ENCODE measurements at places on chromosomes 16 and 17. TPM values are rescaled to one million over a fixed set of nuclear protein-coding genes. Genes with fewer than 3 reads are reported as not detected.

DNA sequence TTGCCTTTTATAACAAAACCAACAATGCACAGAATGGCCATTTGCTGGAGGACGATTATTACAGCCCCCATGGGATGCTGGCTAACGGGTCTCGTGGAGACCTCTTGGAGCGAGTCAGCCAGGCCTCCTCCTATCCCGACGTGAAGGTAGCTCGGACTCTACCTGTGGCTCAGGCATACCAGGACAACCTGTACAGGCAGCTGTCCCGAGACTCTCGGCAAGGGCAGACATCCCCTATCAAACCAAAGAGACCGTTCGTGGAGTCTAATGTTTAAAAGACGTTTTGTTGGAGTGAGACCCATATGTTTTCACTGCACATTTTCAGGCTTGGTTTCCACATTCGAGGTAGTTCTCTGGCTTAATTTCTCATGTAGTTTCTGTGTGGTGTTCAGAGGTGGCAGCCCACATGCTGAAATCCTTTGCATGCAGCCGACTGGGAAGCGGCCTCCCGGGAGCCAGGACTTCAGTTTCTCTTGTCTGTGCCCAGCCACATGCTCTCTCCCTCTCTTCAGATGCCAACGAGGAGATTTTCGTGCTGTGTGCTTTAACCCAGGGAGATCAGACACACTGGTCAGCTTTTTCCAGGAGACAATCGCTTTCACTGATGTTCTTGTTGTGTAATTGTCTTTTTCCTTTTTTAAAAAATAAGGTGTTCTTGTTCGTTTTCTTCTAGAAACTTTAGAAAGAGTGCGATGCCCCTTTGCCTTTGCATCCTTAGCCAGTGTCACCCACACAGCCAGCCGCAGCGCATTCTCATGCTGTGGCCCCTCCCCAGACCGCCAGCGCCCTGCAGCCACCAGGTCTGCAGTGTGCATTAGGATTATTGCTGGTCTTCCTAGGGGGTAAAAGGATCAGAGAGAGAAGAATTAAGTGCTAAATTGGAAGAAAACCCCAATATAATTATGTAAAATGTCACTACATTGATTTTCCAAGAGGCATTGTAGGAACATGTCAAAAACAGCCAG, 24.1 kb downstream of the CYB561 start:
- DNase-seq = no peak

DNA sequence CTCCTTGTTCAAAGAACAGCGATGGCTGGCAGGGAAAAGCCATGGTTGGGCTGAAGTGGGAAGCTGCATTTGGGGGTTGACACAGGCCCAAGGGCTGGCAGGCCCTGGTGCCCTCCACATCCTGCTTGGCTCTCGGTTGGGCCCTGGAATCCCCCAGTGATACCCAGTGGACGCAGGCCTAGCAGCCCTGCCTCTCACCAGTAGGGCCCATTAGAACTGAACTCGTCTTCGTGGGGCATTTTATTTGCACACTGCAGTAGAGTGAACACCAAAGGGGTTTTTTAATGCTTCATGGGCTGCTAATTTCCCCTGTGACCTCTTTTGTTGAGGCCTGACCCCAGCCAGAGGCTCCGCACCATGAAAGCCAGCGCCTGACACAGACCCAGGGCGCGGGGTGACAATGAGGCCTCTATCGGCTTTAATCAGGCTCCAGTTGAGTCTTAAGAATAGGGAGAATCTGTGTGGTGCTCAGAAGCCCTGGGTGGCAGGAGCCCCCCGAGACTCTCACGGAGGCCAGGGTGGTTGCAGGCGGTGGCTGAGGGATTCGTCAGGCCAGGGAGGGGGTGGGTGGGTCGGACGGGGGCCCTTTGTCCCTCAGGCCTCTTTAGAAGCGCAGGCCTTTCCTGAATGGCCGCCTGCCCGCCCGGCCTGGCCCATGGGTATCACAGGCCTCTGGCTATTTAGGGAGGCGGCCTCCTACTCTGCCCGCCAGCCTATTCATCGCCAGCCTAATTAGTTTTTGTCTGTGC, 199.3 kb downstream of the NTN1 start:
- no peak for DNase-seq

- no peak for DNase-seq
Measured at GRCh38 chr17:67712375-67712774, 5.4 kb upstream of the NOL11 start.

Gene TBC1D28
- not detected for total RNA-seq

Gene MT1G
- 37.8 TPM for total RNA-seq

DNA sequence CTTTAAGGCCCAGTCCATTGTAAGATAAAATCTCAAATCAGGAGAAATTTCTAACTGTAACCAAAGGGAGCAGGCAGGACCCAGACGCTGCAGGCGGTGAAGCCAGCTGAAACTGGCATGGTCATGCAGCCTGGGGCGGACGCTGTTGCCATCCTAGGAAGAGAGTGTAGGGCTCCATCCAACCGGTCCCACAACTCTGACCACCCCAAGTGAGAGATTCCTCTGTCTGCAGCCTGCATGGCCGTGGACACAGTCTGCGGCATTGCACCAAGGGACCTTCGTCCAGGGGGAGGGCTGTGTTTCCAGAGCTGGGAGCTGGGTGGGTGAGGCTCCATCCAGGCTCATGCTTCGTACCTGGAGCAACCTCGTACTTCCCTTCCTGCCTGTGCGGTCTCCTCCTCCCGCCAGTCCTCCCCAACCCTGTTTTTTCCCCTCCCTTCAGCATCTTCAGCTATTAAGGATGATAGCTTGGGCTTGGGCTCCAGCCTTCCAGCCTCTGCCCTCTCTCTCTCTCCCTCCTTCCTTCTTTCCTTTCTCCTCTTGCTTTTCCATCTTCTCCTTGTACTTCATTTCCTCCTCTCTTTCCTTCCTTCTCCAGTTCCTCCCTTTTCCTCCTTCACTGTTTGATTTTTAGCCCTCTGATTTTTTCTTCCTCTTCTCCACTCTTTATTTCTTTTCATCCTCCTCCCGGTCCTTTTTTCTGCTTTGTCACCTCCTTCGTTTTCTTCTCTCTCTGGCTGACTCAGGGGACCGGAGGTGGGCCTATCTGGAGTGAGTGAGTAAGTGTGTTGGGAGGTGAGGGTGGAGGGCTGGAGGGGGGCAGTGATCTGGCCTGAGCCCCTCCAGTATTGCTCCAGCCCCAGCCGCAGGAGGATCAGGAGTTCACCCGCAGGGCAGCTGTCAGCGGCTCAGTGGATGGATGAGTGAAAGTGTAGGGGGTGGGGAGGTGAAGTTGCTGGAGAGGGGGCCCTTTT, 17.0 kb upstream of the LHX1 start:
- no peak for DNase-seq

- DNase-seq = no peak
Measured at GRCh38 chr17:82703935-82704865, 5.7 kb upstream of the RAB40B start.

DNA sequence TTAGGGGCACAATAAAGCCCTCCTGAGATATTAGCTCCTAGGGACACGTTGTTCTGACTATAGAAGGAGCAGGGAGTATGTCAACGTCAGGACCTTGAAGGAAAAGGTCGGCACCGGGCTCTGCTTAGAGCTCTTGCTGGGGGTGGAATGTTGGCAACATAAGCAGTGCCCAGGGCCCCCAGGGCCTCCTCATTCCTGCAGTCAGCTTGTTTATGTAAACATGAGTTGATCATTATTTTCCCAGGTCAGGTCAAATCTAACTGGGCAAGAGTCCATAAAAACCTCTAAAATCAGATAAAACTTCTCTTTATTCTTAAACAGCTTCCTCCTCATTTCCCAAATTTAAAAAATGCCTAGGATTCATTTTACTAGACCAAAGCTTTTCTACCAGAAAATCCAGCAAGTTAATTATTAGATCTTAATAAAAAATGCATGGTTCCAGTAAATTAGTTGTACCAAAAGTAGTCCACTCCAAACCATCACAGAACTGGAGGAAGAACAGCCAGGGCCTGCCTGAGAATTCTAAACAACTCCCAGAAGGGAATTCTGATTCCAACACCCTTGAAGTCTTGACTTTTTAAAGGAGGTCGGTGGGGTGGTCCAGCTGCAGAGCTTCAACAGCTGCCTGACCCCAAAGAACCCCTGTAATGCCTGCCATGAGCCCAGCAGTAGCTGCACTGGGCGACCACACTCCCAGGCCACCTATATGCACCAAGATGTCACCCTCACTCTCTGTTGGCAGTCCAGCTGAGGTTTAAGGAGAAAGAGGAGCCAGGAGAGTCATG, 54.3 kb downstream of the AMFR start:
- DNase-seq = no peak

DNA sequence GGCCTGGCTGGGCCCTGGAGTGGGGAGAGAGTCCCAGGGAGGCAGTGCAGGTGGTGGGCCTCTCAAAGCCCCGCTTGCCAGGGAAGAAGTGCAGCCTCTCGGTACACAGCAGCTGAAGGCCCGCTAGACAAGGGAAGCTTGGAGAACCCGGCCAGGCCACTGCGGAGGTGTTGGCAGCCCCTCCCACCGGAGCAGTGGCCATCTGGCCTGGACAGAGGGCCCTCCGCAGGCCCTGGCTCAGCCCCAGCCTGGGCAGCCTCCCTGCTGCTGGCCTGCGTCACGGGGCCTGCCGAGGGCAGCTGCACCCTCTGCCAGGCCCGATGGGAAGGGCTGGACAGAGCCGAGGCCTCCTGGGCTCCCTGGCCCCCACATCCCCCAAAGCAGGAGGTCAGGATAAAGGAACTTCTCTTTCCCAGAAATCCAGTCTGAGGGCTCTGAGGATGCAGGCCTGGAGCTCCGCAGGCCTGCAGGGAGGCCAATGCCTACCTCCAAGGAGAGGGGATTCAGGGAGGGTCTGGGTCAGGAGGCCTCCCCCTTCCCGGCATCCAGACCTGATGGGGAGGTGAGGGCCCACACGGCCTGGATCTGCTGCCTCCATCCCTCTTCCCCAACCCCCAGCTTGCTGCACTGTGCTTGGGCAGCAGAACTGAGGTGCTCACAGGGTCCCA, 4.3 kb downstream of the SPPL2C start:
- DNase-seq = no peak

- no peak for DNase-seq
Measured at GRCh38 chr17:72516772-72517399, 396.1 kb downstream of the SOX9 start.

Gene PNMT
- 2.3 TPM for total RNA-seq

GRCh38 chr17:50094753-50095619, at the start of gene PDK2:
Gene PDK2 (plus strand): TSS chr17:50095351. CDS start chr17:50095436, 85 bp downstream.
- peak; percentile 99 for DNase-seq

Gene KRT33A
- not detected for total RNA-seq

Gene NEUROD2
- not detected for total RNA-seq

- no peak for DNase-seq
Measured at GRCh38 chr16:85586380-85587104, 26.6 kb upstream of the GSE1 start.

GRCh38 chr17:9408868-9409829, 166.5 kb downstream of the STX8 start:
- no peak for DNase-seq

Gene WNT9B
- total RNA-seq = 0.88 TPM

Gene TNFSF13
- total RNA-seq = 30.6 TPM

- no peak for DNase-seq
Measured at GRCh38 chr17:44149750-44150329, 8.1 kb downstream of the HROB start.

DNA sequence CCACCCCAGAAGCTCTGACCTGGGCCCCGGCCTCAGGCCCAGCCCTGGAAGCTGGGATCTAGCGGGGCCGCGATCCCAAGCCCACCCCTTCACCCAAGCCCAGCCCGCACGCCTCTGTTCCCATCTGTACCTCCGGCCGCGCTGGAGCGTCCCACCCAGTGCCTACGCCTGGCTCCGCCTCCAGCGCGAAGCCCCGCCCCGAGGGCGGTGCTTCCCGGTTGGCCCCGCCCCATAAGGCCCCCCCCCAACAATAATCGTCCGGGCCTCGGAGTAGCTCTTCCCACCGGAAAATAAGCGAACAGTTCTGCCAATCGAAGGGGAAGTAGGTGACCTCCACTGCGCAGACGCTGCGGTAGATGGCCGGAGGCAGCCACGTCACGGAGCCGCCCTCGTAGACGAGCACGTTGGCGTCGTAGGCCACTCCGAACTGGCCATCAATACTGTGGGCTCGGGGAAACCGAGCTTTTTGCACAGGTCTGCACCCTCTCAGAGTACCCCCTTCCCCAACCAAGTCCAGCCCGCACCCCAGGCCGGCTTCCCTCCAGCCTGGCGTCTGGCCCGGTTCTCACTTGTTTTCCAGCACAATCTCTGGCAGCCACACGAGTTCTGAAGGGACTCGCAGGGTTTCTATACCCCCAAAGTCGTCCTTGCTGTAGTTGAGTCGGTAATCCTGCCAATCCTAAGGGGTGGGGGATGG, 1.1 kb downstream of the CHRNE start:
- DNase-seq = no peak

Gene HBM
- not detected for total RNA-seq

DNA sequence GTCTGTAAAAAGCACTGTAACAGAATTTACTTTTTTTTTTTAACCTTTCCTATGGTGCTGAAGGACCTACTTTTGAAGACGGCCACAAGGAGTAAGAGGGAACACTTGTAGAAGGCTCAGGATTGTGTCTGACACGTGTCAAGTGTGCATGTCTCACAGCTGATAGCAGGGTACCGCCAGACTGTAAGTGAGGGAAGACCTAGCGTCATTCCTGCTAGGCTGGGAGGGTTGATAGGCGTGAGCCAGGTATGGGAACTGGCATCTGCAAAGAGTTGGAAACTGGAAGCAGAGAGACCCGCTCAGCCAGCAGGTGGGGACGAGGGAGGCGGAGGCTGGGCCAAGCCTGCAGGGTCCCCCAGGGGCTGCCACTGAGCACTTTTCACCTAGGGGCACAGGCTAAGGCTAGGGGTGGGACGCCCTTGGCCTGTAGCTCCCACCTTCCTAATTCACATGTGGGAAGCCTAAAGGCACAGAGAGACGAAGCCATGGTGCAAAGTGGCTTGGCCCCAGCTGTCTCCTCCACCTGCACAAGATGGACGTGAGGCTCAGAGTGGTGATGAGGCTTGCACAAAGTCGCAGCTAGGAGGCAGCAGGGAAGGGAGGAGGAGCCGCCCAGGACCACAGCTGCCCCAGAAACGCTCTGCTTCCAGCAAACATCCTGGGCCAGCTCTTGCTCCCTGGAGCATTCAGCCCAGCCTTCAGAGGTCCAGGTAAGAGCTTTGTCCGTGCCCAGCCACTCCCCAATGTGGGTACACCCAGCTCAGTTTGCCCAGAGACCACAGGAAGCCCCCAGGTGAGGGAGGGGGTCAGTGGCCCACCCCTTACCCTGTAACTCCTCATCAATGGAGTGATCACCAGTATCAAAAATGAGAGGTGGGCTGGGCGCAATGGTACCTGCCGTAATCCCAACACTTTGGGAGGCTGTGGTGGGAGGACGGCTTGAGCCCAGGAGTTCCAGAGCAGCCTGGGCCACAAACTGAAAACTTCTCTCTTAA, 18.9 kb downstream of the VASN start:
- no peak for DNase-seq
